Muscle of leg (tissue), 16 donors: ENCODE measurements at places on chromosomes 13 and 19.

DNA sequence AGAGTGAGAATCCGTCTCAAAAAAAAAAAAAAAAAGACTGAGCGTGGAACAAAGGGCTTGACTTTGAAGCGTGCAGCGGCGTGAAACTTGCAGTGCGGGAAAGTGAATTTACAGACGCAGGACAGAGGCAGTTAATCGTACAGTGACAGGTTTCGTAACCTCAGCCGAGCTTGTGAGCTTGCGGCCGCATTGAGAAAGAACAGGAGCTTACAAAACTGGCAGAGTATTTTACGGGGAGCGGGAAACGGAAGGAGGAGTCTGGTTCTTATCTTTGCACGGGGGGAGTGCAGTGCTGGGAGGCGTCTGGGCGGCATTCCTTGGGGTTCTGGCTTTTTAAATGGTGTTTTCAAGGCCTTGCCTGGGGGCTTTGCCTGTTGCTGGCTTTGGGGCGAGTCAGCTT, 6.0 kb upstream of the BSG start:
- DNase-seq: no peak

GRCh38 chr19:18122860-18123795, 25.6 kb downstream of the MAST3 start:
- DNase-seq: peak; percentile 36

GRCh38 chr13:76803831-76804230, 82.4 kb downstream of the KCTD12 start:
- peak; percentile 64 for DNase-seq

DNA sequence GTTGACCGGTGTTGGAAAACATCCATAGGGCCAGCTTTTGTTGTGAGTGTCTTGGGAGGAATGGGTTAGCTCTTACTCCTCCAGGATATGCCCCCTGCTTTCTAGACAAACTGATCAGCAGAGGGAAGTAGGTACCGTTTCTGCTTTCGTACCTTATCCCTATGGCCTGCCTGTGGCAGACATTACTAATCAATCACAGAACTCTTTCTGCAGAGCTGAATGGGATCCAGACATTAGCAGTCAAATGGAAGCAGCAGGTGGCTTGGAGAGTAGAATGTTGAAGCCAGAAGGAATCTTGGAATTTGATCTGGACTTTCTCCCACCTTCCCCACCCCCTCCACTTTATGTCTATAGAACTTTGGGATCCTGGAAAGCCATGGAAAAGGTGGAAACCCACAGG, 17.1 kb downstream of the NWD1 start:
- no peak for DNase-seq

DNA sequence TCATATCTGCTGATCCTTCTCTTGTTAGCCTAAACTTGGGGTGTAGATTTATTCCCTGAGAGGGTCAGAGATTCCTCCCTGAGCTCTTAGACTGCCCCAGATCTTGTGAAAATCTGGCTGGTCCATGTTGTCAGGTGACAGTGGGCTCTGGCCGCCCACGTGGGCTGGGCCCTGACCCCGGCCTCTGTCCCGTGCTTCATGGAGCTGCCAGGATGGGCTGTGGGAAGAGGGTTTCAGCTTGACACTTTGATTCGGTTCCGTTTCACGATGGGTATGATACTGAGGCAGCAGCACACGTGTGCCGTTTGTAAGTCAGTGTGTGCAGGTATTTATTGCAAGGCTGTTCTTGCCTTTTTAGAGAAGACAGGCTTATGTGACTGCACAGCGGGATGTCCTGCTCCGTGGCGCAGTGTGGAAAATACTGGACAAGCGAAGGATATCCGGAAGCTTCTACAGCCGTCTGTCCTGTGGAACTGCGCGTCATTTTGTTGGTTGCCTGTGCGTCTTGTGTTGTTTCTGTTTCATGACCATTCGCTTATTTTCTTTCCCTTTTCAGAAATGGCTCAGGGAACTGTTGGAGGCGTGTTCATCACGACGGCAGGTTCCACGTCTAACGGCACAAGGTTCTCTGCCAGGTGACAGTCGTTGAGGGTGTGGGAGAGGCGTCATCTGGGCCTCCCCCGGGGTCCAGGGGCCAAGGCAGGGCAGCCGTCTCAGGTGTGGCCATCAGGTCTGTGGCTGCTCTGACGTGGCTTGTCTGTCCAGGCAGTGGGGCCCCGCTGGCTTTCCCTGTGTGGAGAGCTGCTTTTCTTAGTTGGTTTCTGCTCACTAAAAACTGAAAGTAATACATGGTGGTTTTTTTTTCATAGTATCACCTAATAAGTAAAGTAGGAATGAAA, 20.5 kb downstream of the ATP4B start:
- no peak for DNase-seq

DNA sequence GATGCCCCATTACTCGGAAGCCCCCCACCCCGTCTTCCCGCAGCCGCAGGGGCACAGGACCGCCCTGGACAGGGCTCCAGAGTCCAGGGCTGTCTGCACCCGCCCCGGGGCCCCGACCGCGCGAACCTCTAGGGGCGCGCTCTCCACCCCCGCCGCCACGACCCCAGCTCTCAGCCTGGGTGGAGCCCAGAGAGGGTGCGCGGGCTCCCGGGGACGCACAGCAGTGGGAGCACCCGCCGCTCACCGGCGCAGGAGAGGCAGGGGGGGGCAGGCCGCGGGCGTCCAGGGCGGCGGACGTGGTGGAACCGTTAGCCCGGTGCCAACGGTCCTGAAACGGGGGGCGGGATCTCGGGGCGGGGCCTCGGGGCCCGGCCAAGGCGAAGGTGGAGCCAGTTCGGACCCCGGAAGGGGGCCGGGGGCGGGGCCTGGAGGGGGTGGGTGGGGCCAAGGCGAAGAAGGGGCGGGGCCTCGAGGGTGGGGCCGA, at the start of gene ATP8B3:
TSS of gene ATP8B3 (minus strand) at position 335 of the 484 bp plus-strand sequence. CDS start 540 bp downstream, outside the sequence.
- no peak for DNase-seq

GRCh38 chr13:48636550-48636949, 17.2 kb upstream of the CYSLTR2 start:
- DNase-seq: no peak

- no peak for DNase-seq
These were observed 10.1 kb downstream of the DPY19L3 start for GRCh38 chr19:32415669-32416068.
